ENCODE measurements at places on chromosomes 2 and 18. TPM values are rescaled to one million over a fixed set of nuclear protein-coding genes. Genes with fewer than 3 reads are reported as not detected.

GRCh38 chr2:120983344-120983743, 247.7 kb downstream of the GLI2 start:
- no peak for DNase-seq

DNA sequence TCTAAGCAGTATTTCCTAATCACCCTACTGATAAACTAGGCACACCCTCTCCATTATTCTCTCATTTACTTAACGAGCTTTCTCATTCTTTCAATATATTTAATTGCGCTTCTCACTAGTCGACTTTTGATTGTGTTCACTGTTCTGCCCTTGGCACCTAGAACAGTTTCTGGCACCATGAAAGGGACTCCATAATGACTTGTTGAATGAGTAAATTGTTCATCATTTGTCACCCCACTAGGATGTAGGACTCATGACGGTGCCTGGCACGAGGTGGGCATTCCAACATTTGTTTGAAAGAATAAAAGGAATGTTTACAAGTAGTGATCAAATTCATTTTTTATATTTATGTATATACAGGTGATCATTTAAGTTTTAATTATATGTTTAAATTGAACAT, 123.7 kb downstream of the DIS3L2 start:
- DNase-seq = no peak

GRCh38 chr2:172921532-172922236, 154.0 kb upstream of the MAP3K20 start:
- DNase-seq = no peak

DNA sequence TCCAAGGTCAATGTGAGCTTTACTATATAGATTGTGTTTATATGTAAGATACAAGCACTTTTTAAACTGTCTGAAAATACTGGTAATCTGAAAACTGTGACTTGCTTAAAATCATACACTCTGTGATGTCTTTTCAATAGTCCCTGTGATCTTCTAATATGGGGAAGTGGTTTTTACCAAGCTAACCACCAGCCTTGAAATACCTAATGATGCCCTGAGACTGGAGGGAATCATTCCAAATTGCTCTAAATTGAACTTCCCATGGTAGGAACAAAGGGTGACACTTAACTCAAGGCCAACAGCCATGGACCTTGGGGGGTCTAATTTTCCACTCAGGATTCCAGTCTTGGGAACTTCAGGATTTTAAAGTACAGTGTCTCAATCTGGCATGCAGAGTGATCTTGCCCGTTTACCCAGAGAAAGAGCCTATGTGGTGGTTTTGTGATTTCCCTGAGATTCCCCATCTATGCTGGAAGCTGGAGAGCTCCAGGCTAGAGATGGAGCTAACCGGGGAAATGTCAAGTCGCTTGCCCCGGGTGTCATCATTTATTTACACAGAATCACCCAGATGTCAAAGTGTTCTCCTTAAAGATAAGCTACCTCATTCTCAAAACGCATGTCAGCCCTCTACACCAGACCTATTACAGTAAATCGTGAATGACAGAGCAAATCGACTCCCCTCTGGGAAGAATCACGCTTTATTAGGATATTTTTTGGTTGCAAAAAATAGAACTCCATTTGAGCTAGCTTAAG, 198.5 kb downstream of the SP3 start:
- DNase-seq = no peak

GPR45 gene
- total RNA-seq = not detected

C2orf80 gene
- total RNA-seq = not detected

GRCh38 chr2:64400105-64400728, 53.7 kb upstream of the LGALSL start:
- no peak for DNase-seq

GALNT13 gene
- 0.53 TPM for total RNA-seq

DNA sequence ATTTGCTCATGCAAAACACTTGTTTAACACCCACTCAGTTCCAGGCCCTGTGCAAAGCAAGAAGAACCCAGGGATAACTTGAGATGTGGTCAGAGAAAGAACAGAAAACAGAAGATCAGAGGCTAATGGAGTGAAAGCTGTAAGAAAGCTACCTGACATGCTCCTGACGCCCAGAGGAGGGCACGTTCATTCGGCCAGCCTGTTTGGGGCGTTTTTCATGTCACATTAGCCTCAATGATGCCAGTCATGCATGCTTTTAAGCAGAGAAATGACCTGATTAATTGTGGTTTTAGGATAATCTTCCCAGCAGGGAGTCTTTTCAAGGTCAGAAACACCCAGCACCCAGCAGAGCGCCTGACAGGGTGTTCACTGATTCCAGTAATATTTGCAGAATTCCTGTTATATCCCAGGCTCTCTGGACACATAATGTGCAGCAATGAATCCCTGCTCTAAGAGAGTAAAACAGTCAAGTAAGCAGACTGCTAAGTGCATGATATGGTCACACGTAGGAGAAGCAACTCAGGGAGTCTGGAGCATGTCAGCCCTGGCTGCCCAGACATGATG, 320.0 kb downstream of the LRATD1 start:
- no peak for DNase-seq

CFAP221 gene
- total RNA-seq = 1.1 TPM

- DNase-seq = no peak
These were observed 17.2 kb downstream of the SPEG start for GRCh38 chr2:219451661-219452360.

- no peak for DNase-seq
These were observed 87.4 kb downstream of the SMIM21 start for GRCh38 chr18:75339936-75340605.

DNA sequence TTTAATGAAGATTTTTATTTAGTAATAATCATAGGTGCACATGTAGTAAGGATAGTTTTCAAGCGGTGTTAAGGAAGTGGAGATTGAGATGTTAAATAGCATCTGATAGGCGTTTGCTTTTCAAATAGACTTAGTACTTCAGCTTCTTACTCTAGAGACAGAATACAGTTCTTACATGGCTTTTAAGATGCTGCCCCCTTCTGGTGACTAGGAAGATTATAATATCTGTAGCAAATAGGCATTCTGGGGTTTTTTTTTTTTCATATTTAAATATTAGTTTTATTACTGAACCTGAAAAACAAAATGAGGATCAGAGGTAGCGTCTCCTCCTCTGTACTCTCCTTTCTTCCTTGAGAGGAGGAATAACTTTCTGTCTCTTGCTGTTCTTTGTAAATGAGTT, 100.2 kb downstream of the AGAP1 start:
- DNase-seq = peak; percentile 64

GRCh38 chr18:35478520-35479435, 19.0 kb downstream of the INO80C start:
- DNase-seq = no peak

SLC4A3 gene
- total RNA-seq = 2.0 TPM

- DNase-seq = no peak
These were observed 65.0 kb upstream of the TMEM18 start for GRCh38 chr2:742221-742620.

GRCh38 chr2:113854970-113855740, 34.7 kb upstream of the ACTR3 start:
- DNase-seq = no peak

GRCh38 chr2:186852508-186852907, 3.5 kb upstream of the ZSWIM2 start:
- no peak for DNase-seq

CROCC2 gene
- total RNA-seq = not detected
